ENCODE measurements at places on chromosomes 7 and 10.

- DNase-seq: no peak
Observed at GRCh38 chr10:18097524-18097923, 42.7 kb upstream of the CACNB2 start.

DNA sequence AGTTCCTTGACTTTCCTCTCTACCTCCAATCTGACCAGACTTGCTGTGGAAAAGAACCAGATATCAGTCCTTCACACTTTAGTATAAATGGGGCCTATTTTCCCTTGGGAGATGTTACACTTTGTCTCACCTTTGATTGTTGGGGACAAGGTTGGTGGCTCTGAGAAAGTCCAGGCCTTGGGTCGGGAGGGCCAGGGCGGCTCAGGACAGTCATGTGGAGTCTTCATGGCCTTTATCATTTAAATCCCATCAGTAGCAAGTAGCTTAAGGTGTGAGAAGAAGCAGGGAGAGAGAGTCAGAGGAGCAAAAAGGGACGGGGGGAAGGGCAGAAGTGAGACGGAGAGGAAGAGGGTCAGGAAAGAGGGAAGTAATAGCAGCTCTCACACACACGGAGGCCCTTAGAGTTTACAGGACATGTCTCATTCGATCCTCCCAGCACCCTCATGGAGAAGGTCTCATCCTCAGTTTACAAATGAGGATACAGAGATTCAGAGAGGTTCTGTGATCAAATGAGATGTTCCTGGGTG is 40.5 kb downstream of the TBATA start:
- no peak for DNase-seq

DNA sequence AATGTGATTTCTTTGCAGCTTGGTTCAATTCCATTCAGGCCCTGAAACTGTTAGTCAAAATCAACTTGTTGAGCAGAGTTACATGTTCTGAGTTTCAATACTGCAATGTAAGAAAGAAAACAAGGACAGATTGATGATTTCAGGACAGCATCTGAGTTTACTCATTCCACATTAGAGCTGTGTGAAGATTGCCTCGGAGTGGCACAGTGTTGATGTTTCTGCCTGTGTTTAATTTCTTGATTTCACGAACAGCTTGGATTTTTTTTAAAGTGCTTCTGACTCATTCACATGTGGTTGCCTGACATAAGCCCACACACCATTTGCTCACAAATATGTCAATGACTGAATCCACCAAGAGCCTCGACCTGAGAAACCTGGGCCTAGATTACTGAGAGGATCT is 101.2 kb upstream of the PARD3 start:
- DNase-seq: peak; percentile 16

DNA sequence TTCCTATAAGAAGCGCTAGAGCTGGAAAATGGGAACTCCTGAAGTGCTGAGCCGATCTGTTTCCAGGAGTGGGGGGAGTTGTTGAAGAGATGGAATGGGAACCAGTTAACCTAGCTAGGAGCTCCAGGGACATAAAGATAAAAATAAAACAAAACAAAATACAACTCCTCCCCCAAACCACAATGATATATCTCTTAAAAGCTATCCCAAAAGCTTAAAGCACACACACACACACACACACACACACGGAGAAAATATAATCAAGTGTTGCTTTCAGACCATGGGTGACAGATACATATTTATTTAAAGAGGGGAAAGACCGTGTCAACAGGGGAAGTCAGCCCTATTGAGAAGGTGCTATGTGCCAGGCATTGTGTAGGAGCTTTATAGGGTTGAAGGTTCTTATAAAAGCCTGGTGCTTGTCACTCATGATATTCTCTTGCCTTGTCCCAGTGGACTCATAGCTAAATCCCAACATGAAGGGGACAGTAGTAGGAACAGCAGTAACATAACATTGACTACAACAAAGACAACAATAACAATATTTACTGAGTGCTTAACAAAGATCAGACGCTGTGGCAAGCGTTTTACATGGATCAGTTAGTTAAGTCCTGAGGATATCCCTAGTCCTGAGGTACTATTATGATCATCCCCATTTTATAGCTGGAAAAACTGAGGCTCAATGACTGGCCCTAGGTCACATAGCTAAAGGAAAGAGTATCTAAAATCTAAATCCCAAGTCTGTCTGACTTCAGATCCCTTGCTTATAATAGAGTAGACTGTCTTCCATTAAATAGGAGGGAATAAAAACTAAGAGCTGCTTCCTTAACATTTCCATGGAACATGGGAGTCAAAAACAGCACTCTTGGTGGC is 115.5 kb downstream of the SPAG6 start:
- DNase-seq: no peak

DNA sequence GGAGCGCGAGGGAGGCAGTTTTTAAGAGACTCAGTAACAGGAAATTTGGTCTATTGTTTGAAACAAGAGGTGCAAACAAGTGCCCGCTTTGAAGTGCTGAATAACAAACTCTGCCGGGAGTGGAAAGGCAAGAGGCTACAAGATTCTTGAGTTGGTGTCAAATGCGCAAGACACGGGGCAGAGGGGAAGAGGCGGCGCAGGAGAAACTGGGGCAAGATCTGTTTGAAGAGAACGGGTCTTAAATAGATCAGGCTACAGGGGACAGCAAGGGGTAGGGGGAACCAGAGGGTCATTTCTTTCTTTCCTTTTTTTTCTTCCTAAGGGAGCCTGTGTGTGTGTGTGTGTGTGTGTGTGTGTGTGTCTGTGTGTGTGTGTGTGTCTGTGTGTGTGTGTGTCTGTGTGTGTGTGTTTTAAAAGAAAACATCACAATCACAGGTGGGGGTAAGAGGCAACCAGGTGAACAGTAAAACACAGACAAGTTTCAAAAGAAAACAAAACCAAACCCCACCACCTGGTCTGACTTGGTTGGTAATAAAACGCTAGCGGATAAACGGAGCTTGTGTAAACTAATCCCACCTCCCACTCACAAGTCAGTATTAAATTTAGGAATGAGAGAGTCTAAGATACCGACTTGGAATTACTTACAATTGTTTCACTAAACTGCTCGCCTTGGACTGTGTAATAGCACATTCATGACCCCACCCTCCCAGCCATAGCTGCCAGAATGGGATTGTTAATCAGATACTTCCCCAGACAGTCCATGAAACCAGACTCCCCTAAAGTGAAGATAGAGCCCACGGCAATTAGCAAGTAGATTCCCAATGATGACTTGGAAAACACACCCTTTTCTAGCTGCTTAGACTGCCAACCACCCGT is 13.1 kb upstream of the CUX1 start:
- DNase-seq: no peak

GRCh38 chr7:94160719-94161435 is 156.7 kb upstream of the BET1 start:
- no peak for DNase-seq

DNA sequence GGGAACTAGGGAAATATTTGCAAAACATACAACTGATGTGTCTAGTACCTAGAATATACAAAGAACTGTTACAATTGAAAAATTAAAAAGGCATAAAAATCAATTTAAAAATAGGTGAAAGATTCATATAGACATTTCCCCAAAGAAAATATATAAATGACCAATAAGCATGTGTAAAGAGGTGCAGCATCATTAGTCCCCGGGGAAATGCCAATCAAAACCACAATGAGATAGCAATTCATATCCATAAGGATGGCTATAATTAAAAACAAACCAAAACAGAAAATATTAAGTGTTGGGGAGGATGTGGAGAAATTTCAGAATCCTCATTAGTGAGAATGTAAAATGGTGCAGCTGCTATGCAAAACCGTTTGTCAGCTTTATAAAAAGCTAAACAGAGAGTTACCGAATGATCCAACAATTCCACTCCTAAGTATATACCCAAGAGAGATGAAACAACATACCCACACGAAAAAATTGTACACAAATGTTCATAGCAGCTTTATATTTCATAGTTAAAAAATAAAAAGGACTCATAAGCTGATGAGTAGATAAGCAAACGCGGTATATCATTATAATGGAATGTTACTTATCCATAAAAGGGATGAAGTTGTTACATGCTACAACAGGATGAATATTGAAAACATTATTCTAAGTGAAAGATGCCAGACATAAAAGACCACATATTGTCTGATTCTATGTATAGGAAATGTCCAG is 210.1 kb upstream of the INHBA start:
- no peak for DNase-seq

DNA sequence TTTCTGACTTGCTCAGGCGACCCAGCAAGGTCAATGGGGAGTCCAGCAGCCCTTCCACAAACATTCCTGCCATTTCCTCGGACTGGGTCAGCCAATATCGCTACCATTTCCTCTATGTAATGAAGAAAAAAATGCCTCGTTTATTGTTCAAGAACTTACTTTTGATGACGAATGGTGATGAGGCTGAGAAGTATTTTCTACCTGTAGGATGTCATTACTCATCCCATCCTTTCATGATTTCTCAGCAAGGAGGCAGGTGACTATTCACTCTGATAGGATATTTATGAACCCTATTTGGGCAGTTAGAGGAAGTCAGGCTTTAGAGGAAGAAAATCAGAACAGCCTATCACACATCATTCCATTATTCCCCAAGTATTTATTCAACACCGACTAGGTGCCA is 178.6 kb downstream of the FANK1 start:
- no peak for DNase-seq

DNA sequence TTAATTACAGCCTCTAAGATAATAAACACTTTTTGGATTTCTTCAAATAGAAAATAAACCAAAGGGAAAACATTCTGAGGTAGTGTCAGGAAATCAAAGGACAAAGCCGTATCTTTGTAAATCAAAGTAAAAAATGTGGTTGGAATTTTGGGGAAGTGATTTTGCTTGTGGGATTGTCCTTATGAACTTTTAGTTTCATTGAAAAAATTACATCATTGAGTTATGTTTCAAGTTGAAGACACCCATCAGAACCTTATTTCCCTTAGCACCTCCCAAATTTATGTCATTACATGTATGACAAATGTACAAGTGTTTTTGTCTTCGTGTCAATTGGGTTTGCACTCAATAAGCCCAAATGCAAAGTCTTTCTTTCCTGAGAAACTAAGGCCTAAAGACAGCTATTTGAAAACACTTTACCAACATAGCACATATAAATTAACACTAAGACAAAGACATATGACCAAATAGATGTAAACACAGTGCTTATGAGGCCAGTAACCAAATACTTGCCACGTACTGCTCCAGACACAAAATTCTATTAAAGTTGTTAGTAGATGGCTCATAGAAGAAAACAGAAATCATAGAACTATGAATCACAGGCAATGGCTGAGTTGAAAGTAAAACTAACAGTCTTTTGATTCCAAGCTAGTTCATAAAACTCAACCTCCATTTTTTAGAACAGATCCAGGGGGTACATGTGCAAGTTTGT is 26.9 kb upstream of the LAMB4 start:
- DNase-seq: no peak

- DNase-seq: no peak
Observed at GRCh38 chr10:90089719-90090118, 388.3 kb downstream of the KIF20B start.

DNA sequence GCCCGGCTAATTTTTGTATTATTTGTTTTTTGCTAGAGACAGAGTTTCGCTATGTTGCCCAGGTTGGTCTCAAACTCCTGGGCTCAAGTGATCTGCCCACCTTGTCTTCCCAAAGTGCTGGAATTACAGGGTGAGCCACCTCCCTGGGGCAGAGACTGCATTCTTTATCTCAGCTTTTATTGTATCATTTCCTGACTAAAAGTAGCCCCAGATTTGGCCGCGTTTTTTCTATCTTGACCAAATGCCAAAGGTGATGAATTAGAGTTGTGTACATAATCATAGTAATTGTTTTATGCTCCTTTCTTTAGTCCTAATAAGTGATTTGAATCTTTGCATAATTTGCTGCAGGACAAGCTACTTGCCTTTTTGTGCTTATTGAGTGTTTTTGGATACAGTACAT is 3.1 kb upstream of the SMNDC1 start:
- DNase-seq: no peak

DNA sequence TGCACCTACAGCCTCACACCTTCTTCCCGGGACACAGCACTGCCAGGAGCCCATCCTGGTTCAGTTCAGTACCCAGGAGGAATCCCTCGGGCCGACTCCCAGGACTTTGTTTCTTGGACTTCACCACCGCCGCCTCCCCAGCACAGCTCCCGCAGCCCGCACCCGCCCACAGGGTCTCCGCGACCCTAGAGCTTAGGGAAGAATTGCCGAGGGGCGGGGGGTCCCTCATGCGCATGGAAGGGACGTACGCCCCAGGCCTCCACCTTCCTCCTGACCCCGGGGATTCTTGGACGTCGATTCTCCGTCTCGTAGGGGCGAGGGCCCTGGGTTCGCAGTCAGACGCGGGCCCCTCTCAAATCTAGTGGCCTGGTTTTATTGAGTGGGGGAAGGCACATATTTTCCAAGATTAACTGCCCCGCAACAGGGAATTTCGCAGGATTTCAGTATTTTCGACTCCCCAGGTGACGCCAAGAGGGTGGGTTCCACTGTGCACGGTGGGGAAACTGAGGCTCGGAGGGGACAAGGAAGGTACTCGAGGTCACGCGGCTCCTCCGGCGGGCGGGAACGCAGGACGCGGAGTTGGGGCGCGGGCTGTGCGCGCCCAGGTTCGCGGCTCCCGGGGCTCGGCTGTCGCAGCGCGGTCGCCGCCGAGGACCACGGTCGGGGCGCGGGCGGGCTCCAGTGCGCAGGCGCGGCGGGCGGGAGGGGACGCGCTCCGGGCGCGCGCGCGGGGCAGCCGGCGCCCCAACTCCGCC is at the start of gene ADCY1:
ADCY1 (plus strand) TSS at position 708 of the 755 bp plus-strand sequence. CDS start 176 bp downstream, outside the sequence.
- DNase-seq: peak; percentile 64

GRCh38 chr7:157139111-157139809 is 534 bp downstream of the UBE3C start:
- DNase-seq: peak; percentile 77

DNA sequence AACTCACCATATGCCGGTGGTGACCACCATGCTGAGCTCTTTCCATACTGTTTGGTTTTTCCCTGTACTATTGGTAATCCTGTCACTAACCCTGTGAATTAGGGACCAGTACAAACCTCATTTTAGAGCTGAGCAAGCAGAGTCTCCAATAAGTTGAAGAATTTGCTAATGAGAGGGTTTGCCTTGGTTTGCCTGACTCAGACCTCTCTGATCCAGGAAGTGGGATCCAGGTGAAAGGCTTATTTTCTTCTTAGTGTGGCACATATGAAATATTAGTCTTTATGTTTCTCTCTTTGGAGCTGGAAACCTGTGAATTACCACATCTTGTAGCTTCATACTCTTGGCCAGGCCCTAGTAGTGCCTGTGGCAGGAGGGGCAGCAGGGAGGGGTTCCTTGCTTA is 114.1 kb upstream of the IGFBP3 start:
- no peak for DNase-seq

- DNase-seq: no peak
Observed at GRCh38 chr10:93383562-93383981, 98.6 kb downstream of the MYOF start.

- no peak for DNase-seq
Observed at GRCh38 chr7:83475420-83475819, 173.5 kb downstream of the SEMA3E start.

All from activated T-cell treated with anti-CD3 and anti-CD28 coated beads, Interleukin-2, amount 50 U/mL, for 72 hours (primary cell).